ENCODE measurements at places on chromosomes 12 and 14.

- DNase-seq = no peak
These were observed 188.7 kb downstream of the PRKD1 start for GRCh38 chr14:29738950-29739349.

GRCh38 chr14:87334997-87335685 lies 657.8 kb downstream of the GALC start:
- no peak for DNase-seq

- no peak for DNase-seq
These were observed 15.4 kb upstream of the PRIMA1 start for GRCh38 chr14:93803408-93804318.

DNA sequence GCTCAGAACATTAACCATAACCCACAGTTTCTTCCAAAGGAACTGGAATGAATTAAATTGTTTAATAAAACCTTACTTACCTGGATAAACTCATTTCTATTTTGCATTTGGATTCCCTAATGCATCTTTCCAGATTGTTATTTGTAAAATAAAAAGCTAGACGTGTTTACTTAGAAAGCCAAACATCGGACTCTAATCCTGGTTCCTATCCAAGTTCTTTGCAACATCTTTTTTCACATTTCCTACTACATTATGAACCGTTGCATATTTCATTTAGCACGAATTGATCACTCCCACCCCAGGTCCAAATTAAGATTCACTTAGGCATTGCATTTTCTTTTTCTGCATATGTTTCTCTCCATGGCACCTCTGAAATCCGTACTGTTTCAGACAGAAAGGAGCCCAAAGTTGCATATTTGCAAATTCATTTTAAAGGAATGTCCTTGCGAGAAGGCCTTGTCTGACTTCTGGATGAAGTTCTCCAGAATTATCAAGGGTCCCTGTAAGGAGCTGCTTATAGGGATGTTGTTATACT lies 164.4 kb upstream of the GSC start:
- no peak for DNase-seq

- peak; percentile 17 for DNase-seq
These were observed 467.1 kb downstream of the ATP23 start for GRCh38 chr12:58408516-58408915.

DNA sequence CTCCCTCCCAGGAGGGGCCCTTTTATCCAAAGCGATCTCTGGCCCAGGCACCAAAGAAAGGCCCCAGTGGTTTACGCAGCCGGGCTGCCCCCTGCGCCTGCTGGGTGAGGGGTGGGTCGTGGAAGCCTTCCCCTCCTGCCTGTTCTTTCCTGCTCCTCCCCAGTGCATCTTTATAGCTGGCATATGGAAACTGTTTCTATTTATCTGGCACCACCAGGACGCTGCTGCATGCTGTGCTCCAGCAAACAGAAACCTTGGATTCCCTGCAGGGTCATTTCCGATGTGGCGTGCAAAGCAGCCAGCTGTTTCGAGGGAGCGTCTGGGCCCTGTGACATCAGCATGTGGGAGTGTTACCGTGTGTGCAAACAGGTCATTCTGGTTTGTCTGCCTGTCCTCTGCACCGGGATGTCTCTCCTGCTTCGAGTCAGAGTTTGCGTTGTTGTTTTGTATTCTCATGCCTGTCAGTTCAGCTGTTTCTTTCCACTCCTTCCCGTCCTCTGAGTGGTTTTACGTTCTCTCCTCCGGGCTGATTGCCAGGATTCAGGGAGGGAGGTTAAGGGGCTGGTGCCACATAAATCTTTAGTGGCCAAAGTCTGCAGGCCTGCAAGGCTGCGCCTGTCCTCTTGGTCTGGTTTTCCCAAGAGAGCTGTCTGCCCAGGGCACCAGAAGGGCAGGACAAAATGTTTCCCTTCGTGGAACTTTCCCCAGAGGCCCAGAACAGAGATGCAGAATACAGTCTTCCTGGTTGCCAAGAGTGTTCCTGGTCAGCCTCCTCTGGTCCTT lies 24.6 kb downstream of the TPCN1 start:
- peak; percentile 92 for DNase-seq

DNA sequence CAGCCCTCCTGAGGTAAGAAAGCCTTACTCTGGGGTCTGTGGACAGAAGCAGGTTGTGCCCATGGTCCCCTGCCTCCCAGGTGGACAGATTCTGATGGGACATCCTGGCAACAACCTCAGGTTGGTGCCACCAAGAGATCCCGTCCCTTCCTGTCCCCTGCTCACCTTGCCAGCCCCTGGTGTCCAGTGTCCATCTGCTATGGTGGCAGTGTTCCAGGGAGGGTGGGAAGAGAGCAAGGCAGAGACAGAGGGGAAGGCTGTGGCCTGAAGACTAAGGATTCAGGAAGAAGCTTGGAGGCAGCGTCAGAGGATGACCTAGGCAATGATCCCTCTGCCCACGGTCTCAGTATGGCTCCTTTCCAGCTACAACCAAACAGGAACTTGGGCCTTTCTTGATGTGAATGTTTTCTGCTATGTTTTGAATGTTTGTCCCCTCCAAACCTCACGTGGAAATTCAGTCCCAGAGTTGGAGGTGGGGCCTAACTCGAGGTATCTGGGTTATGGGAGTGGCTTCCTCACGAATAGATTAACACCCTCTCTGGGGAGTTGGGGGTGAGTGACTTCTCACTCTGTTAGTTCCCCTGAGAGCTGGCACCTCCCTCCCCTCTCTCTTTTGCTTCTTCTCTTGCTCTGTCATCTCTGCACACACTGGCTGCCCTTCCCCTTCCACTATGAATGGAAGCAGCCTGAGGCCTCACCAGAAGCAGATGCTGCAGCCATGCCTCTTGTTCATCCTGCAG lies 26.9 kb downstream of the IQSEC3 start:
- DNase-seq = no peak

DNA sequence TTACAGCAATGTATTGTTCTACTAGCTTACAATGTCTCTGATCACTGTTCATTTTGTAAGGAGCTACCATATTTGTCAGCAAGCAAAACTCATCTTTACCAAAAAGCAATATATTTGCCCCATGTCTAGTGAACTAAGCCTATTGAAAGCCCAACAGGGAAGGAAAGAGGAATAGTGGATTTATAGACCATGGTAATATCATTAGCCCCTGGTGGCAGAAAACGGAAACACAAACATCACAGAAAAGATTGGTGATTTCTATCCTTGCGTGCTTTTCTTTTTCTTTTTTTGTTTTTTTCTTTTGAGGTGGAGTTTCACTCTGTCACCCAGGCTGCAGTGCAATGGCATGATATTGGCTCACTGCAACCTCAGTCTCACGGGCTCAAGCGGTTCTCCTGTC lies 1562.4 kb upstream of the TMEM132C start:
- no peak for DNase-seq

- no peak for DNase-seq
These were observed 270.6 kb upstream of the TBX3 start for GRCh38 chr12:114954511-114955055.

GRCh38 chr14:61803755-61804154 lies 41.5 kb downstream of the SNAPC1 start:
- no peak for DNase-seq

DNA sequence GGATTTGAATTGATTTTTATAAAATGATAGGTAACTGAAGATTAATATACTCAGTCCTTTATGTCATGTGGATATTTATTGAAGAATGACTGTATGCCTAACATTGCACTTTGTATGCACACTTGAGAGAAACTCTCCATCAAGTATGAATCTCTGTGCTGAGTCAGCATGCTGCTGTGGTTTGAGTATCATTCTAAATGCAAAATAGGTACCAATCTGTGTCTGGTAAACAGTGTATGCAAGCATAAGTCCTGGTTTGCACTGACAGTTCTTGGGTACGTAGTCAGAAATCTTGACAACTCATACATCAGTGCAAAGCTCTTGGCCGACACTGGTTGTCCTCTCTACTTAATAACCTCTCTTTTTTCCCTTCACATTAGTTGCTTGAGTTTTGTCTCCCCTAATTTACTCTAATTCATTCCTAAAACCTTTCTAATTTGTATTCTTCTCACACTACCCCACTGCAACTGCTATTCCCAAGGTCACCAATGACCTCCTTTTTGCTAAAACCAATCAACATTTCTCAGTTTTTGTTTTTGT lies 21.8 kb downstream of the MGAT4C start:
- DNase-seq = no peak

- DNase-seq = no peak
These were observed 14.9 kb downstream of the GIT2 start for GRCh38 chr12:109981311-109981710.

GRCh38 chr12:69949311-69950002 lies 124.4 kb downstream of the MYRFL start:
- DNase-seq = no peak

DNA sequence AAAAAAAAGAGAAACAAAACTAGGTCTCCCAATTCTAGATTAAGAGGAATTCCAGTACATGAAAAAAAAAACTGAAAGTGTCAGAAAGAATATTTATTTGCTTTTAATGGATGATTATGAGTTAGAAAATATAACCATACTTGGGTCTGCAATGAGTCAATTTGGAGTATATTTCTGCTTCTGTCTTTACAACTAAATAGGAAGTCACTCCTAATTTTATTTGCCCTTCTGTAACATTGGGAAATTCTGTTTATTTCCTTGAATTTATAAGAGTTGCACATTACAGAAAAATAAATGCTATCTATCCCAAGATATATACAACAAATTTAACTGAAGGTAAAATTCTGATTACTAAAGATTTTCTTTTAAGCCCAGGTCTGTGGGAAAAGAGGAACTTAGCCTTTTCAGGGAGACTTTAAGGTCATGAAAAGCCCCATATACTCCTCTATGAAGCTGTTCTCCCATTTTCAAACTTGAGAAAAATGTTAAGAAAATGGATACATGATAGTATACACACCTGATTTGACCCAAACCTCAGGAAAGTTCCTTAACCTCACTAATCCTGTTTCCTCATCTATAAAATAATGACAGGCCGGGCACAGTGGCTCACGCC lies 7.2 kb downstream of the SINHCAF start:
- no peak for DNase-seq

DNA sequence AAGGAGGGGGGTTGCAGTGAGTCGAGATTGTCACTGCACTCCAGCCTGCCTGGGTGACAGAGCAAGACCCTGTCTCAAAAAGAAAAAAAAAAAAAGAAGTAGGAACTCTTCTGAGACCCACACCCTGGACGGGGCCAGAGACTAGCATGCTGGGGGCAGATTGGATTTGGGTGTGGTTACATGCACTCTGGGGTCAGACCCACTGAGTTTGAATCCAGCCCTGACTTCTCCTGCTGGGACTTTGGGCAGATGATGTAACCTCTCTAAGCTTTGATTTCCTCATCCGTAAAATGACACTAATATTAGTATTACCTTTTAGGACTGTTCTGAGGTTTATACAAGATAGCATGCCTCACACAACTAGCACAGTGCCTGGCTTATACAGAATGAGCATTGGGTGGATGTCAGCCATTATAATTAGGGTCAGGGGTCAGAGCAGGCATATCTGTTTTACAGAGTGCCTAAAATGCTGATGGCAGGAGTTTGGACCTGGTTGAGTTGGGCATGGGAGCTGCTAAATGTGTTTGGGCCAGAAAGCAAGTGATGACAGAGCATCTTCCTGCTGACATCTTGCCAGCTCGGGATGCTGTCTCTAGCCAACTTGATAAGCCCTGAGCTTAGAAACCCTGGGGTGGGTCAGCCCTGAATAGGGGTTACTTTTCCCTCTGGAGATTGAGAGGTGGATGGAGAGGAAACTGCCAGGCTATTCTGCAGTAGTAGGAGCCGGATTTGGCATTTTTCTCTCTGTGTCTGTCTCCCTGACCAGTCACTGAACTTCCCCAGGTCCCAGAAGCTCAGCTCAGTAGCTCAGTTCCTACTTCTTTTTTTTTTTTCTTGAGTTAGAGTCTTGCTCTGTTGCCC lies 15.5 kb downstream of the TPCN1 start:
- DNase-seq = no peak

DNA sequence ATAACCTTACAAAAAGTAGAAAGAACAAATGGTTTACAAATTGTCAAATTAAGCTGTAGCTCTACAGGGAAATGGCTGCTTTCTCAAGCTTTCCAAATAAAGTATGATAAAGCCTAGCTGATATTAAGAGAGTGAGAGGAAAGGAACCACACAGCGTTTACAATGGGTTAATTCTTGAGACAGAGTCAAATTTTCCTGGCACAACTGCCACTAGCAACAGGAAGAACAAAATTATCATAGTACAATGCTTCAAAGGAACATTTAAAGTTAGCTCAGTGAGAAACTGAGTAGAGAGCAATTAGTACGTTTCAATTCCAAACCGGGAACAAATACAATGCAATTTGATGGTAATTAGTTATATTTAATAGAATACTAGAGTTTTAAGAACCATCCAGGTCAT lies 116.0 kb downstream of the PPP1R12A start:
- no peak for DNase-seq

DNA sequence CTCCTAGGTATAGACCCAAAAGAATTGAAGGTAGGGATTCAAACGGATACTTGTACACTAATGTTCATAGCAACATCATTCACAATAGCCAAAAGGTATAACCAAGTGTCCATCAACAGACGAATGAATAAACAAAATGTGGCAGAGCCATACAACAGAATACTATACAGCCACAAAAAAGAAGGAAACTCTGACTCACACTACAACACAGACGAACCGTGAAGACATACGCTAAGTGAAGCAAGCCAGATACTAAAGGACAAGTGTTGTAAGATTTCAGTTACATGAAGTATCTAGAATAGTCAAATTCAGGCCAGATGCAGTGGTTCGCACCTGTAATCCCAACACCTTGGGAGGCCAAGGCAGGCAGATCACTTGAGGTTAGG lies 19.1 kb downstream of the CAMKK2 start:
- DNase-seq = no peak

GRCh38 chr14:36721877-36722276 lies 60.2 kb downstream of the PAX9 start:
- no peak for DNase-seq

- peak; percentile 54 for DNase-seq
These were observed 505.1 kb upstream of the SYT1 start for GRCh38 chr12:78359520-78359919.

- DNase-seq = no peak
These were observed 31.5 kb upstream of the FGF6 start for GRCh38 chr12:4477129-4477528.

DNA sequence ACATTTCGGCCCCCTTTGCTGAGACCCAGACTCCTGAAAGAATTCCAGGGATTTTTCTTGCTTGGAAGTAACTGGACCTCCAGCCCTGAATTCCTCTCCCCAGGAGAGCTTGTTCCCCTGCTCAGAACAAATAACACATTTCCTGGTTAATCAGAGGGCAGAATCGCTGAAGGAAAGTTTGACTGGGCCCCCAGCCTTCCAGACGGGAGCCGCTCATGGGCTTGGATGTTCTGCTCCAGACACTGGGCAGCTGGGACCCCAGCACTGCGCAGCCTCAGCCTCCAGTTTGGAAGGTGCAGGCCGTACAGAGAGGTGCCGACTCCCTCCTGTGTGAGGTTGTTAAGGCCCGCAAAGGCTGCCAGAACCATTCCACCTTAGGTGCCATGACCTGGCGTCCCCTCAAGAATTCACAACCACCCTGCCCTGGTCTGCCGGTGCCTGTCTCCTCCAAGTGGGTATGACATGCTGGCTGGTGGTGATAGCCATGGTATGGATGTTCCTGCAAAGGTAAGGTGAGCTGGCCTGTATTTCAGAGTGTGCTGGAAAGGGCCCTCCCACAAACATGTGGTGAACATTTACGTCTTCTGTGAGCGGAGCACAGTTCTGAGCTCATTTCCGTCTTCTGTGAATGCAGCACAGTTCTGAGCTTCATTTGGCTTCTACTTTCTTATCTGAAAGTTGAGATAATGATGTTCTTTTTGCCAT lies 5.1 kb upstream of the LTBP2 start:
- no peak for DNase-seq
